ENCODE measurements at places on chromosomes 16 and 17. TPM values are rescaled to one million over a fixed set of nuclear protein-coding genes. Genes with fewer than 3 reads are reported as not detected.

RNF222 gene
- not detected for total RNA-seq

RASD1 gene
- total RNA-seq: 0.28 TPM

- no peak for DNase-seq
- H3K27ac ChIP-seq: no peak overlapping the region
- no peaks in the 10 kb centered on the region for H3K36me3 ChIP-seq
- H3K4me3 ChIP-seq: no peak overlapping the region
Observed at GRCh38 chr16:17203424-17203823, 267.3 kb downstream of the XYLT1 start.

DNA sequence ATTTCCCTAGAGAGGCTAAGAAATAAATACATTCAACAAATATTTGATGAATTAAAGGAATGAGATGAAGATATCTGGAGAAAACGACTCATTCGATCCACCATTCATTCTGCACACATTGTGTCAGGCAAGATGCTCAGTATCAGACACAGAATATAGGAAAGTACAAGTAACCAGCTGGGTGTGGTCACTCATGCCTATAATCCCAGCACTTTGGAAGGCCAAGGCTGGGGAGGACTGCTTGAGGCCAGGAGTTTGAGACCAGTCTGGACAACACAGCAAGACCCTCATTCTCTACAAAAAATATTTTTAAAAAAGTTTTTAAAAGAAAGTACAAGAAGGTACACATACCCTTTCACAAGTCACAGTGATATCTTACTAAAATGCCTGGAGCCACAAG lies 42.3 kb downstream of the CRLF3 start:
- no peak overlapping the region for H3K27ac ChIP-seq
- no peaks in the 10 kb centered on the region for H3K27me3 ChIP-seq
- H3K4me3 ChIP-seq: no peak overlapping the region

TBC1D3D gene
- 1.8 TPM for total RNA-seq

DNA sequence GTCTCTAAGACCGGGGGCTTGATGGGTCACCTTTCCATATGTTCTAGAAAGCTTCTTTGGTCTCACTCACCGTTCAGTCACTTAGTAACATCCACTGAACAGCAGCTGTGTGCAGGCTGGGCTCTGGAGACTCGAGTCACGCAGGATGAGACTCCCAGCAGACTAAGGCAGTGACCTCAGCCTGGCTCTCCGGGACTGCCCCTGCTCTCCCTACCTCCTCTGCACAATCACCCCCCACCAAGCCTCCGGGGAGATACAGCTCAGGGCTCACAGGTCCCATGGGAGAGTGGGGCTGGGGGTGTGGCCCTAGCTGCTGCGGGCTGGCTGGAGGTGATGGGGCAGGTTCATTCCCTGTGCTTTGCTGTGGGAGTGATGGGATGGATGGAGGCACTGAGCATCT lies 14.1 kb downstream of the FLYWCH2 start:
- DNase-seq: no peak
- no peak overlapping the region for H3K27ac ChIP-seq
- H3K4me1 ChIP-seq: peaks cover 13% of the 10 kb centered on the region

TAT gene
- total RNA-seq: not detected

NUPR1 gene
- total RNA-seq: 0.16 TPM

DNA sequence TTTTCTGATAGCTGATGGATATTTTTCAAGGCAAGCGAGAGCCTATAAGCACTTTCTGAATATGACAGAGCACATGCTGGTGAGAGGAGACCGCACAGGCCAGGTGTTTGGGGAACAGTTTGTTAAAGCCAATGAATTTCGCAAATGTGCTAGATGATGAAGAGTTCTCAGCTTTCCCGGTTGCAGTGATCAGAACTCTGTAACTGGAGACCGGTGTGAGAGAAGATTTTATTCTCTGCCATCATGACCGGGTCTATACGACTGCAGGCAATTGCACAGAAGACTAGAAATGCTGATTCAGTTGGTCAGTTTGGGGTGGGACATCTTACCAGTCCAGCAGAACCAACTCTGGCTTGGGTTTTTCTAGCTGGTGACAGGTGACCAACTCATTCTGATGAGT lies 25.4 kb downstream of the SMTNL2 start:
- no peak overlapping the region for H3K27ac ChIP-seq
- no peaks in the 10 kb centered on the region for H3K4me1 ChIP-seq
- DNase-seq: no peak

GRCh38 chr17:14359163-14360020 lies 58.5 kb downstream of the HS3ST3B1 start:
- no peaks in the 10 kb centered on the region for H3K36me3 ChIP-seq
- H3K4me1 ChIP-seq: peaks cover 7% of the 10 kb centered on the region
- H3K27me3 ChIP-seq: no peaks in the 10 kb centered on the region
- peak; percentile 22 for DNase-seq
- no peak overlapping the region for H3K27ac ChIP-seq
- H3K4me3 ChIP-seq: no peak overlapping the region

- DNase-seq: no peak
- H3K36me3 ChIP-seq: peaks cover 32% of the 10 kb centered on the region
- peaks cover 38% of the 10 kb centered on the region for H3K4me1 ChIP-seq
- H3K27me3 ChIP-seq: no peaks in the 10 kb centered on the region
- H3K4me3 ChIP-seq: no peak overlapping the region
Observed at GRCh38 chr17:37447641-37448040, 41.0 kb downstream of the TADA2A start.

GRCh38 chr16:4091240-4092012 lies 24.8 kb downstream of the ADCY9 start:
- H3K27me3 ChIP-seq: no peaks in the 10 kb centered on the region
- H3K36me3 ChIP-seq: no peaks in the 10 kb centered on the region
- no peak for DNase-seq
- H3K27ac ChIP-seq: no peak overlapping the region
- no peak overlapping the region for H3K4me3 ChIP-seq

DNA sequence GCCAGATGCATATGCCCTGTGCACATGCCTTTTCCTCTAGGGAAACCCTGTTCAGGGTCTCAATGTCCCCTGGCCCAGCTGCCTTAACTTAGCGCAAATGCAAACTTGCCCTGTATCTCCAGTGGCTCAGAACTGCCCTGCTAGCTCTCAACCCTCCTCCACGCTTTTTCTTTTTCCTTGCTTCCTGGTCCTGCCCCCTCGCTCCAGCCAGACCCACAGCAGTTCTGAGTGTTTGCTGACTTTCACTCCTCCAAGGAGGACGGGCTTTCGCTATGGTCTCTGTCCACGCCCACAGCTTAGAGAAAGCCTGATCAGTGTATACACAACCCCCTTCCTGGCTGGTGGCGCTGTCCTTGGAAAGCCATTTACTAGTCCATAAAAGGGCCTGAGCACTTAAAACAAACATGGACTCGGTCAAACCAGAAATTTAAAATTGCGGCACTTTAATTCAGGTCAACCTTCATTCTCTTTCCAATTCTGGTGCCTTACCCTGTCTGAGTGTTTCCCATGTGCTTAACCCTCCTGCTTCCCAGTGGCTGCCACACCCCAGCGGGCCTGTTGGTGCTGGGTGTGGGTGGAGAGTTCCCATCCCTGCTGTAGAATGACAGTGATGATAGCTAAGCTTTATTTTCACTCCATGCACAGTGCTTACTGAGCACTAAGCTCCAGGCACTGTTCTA lies 15.6 kb upstream of the TMEM98 start:
- peaks cover 9% of the 10 kb centered on the region for H3K4me1 ChIP-seq
- H3K36me3 ChIP-seq: no peaks in the 10 kb centered on the region
- no peak overlapping the region for H3K27ac ChIP-seq
- peak; percentile 41 for DNase-seq
- no peaks in the 10 kb centered on the region for H3K27me3 ChIP-seq

- H3K4me1 ChIP-seq: no peaks in the 10 kb centered on the region
- no peaks in the 10 kb centered on the region for H3K36me3 ChIP-seq
- H3K27ac ChIP-seq: no peak overlapping the region
- DNase-seq: no peak
- H3K4me3 ChIP-seq: no peak overlapping the region
Observed at GRCh38 chr16:58306327-58306726, 11.5 kb upstream of the PRSS54 start.

DNA sequence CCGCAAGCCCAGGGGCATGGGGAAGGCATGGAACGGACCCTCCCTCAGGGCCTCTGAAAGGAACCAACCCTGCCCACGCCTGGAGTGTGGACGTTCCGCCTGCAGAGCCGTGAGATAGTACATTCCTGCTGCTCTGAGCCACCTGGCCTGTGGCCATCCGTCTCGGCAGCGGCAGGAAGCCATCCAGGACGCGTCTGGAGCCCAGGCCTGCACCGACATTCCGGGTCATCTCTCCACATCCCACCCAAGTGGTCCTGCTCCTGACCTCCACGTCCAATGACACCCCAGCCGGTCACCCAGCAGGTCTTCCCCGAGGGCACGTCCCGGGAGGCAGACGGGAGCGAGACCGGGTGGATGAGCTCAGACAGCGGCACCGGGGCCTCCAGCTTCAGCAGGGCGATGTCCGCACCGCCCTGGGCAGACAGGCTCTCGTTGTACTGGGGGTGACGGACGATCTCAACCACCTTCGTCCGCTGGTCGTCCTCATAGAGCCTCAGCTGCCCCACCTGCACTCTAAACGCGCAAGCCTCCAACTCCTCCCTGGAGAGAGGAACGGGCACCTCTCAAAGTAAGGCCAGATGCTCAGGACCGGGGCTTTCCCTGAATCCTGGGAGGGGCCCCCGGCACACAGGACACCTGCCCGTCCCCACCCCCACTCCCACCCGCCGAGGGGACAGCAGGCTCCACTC lies 21.3 kb upstream of the UBE2I start:
- H3K4me3 ChIP-seq: no peak overlapping the region
- no peak overlapping the region for H3K27ac ChIP-seq
- no peaks in the 10 kb centered on the region for H3K4me1 ChIP-seq
- peaks cover 82% of the 10 kb centered on the region for H3K27me3 ChIP-seq
- DNase-seq: no peak
- no peaks in the 10 kb centered on the region for H3K36me3 ChIP-seq

DNA sequence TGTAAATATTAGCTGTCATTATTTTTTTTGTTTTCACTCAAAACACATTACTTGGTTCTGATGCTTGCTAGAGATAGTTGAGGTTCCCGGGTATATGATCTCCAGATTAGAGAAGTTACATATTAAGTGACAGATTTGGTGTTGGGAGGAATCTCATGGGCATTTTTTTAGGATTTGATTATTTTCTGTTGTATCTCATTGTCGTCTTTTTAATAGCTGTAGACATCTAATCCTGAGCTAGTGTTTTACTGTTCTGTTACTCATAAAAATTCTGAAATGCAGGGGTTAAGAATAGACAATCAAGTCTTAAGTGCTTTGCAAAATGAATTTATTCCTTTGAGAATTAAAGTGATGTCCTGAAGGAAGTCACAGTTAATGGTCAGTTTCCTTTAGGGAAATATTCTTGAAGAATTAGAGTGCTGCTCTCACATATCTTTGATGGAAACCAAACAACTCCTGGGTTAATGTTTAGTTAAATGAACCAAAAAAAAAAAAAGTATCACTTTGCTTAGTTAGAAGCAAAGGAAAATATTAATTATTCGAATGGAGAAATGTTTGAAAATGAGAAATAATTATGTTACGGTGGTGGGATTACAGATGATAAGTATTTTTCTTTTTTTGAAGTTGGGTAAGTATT lies 251.7 kb upstream of the CACNG5 start:
- no peaks in the 10 kb centered on the region for H3K36me3 ChIP-seq
- H3K27me3 ChIP-seq: no peaks in the 10 kb centered on the region
- DNase-seq: no peak
- peaks cover 27% of the 10 kb centered on the region for H3K4me1 ChIP-seq

KCNG4 gene
- not detected for total RNA-seq

DNA sequence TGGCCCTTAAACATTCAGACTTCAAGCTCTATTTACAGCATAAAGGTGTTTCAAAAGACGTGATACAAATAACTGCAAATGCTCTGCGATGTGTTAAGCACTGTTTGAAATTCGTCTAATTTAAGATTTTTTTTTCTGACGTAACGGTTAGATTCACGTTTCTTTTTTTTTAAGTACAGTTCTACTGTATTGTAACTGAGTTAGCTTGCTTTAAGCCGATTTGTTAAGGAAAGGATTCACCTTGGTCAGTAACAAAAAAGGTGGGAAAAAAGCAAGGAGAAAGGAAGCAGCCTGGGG lies 681 bp upstream of the MAPT start:
- no peaks in the 10 kb centered on the region for H3K36me3 ChIP-seq
- H3K4me3 ChIP-seq: peak overlapping the region; percentile 40
- H3K27ac ChIP-seq: no peak overlapping the region
- DNase-seq: no peak

- H3K4me1 ChIP-seq: peaks cover 10% of the 10 kb centered on the region
- H3K36me3 ChIP-seq: no peaks in the 10 kb centered on the region
- H3K4me3 ChIP-seq: no peak overlapping the region
- peaks cover 52% of the 10 kb centered on the region for H3K27me3 ChIP-seq
- no peak for DNase-seq
- no peak overlapping the region for H3K27ac ChIP-seq
Observed at GRCh38 chr17:39614545-39615157, 6.9 kb upstream of the NEUROD2 start.

SHCBP1 gene
- 71.9 TPM for total RNA-seq

GRCh38 chr17:66791347-66791746 lies 43.6 kb upstream of the CACNG5 start:
- no peaks in the 10 kb centered on the region for H3K4me1 ChIP-seq
- no peak for DNase-seq
- peaks cover 68% of the 10 kb centered on the region for H3K36me3 ChIP-seq
- no peaks in the 10 kb centered on the region for H3K27me3 ChIP-seq
- H3K4me3 ChIP-seq: no peak overlapping the region

GRCh38 chr16:29645694-29646187 lies 17.3 kb upstream of the SPN start:
- DNase-seq: no peak
- H3K27ac ChIP-seq: no peak overlapping the region
- H3K36me3 ChIP-seq: no peaks in the 10 kb centered on the region
- no peaks in the 10 kb centered on the region for H3K27me3 ChIP-seq
- H3K4me1 ChIP-seq: no peaks in the 10 kb centered on the region

GRCh38 chr17:50389534-50389933 lies 7.8 kb downstream of the LRRC59 start:
- H3K4me1 ChIP-seq: no peaks in the 10 kb centered on the region
- no peak overlapping the region for H3K27ac ChIP-seq
- DNase-seq: no peak
- no peaks in the 10 kb centered on the region for H3K27me3 ChIP-seq
- H3K36me3 ChIP-seq: peaks cover 100% of the 10 kb centered on the region

GRCh38 chr17:3222505-3222904 lies 15.0 kb downstream of the OR1A1 start:
- no peak overlapping the region for H3K27ac ChIP-seq
- DNase-seq: no peak
- no peaks in the 10 kb centered on the region for H3K27me3 ChIP-seq
- H3K4me3 ChIP-seq: no peak overlapping the region
- H3K36me3 ChIP-seq: no peaks in the 10 kb centered on the region

JPT2 gene
- total RNA-seq: 352 TPM

DNA sequence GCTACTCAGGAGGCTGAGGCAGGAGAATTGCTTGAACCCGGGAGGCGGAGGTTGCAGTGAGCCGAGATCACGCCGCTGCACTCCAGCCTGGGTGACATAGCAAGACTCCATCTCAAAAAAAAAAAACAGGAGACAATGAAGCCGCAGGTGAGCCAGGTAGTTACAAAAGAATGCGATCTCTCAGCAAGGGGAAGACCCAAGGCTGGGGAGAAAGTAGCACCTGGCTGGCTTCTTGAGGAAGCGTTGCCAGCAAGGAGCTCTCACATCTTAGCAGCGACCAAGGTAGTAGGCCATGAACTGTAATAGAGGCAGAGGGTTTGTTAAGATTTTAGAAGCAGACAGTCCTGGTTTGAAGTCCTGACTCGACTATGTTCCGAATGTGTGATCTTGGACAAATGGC lies 175.0 kb downstream of the AIPL1 start:
- no peak overlapping the region for H3K4me3 ChIP-seq
- H3K4me1 ChIP-seq: peaks cover 13% of the 10 kb centered on the region
- H3K27me3 ChIP-seq: no peaks in the 10 kb centered on the region
- H3K36me3 ChIP-seq: no peaks in the 10 kb centered on the region
- DNase-seq: no peak

TEKT5 gene
- total RNA-seq: not detected

Data from SJSA1 (cell line).